ENCODE measurements at places on chromosomes 5 and 9. TPM values are rescaled to one million over a fixed set of nuclear protein-coding genes. Genes with fewer than 3 reads are reported as not detected.

NUP214 gene
- total RNA-seq: 64.2 TPM

DNA sequence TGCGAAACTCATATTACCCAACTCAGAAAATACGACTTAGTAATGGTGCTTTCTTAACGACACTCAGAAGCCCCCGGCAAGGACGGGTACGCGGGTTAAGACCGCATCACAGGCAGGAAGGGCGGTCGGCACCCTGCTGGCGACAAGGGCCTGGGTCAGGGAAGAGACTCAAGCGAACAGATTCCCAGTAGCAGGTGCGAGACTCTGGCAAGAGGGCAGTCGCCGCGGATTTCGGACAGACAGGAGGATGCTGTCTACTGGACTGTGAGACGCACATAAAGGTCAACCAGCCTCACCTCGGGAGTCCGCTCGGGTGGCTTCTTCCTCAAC, 398 bp downstream of the RAPGEF6 start:
- H3K36me3 ChIP-seq: no peaks in the 10 kb centered on the region
- H3K4me3 ChIP-seq: peak overlapping the region; percentile 64
- DNase-seq: peak; percentile 59
- peak overlapping the region; percentile 97 for H3K27ac ChIP-seq
- no peaks in the 10 kb centered on the region for H3K27me3 ChIP-seq

DNA sequence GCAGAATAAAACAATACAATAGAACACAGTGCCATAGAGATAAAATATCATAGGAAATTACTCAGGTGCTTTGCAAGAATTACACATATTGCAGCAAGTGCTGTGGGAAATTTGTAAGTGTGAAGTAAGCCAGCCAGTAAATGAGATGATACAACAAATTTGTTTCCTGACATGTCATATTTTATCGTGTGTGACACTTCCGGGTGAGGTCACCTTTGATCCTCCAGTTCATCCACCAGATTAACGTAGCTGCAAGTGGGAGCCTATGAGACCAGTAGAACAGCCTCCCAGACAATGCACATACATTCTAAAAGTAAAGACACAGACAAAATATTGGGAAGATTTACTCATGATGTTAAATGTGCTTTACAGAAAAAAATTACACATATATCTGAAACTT, 72.2 kb downstream of the PRDM9 start:
- no peak overlapping the region for H3K27ac ChIP-seq
- H3K27me3 ChIP-seq: no peaks in the 10 kb centered on the region
- DNase-seq: no peak

FGF10 gene
- total RNA-seq: not detected

- H3K36me3 ChIP-seq: no peaks in the 10 kb centered on the region
- no peaks in the 10 kb centered on the region for H3K4me1 ChIP-seq
- no peak for DNase-seq
These were observed 138.0 kb downstream of the TMEM232 start for GRCh38 chr5:110588286-110588980.

- no peaks in the 10 kb centered on the region for H3K4me1 ChIP-seq
- no peaks in the 10 kb centered on the region for H3K27me3 ChIP-seq
- DNase-seq: no peak
- H3K36me3 ChIP-seq: peaks cover 18% of the 10 kb centered on the region
These were observed 48.3 kb upstream of the PTGS1 start for GRCh38 chr9:122322553-122322952.

- DNase-seq: peak; percentile 75
- no peaks in the 10 kb centered on the region for H3K4me1 ChIP-seq
- H3K4me3 ChIP-seq: no peak overlapping the region
- H3K27me3 ChIP-seq: peaks cover 9% of the 10 kb centered on the region
These were observed 8.3 kb upstream of the ENC1 start for GRCh38 chr5:74648835-74649293.

IFNA2 gene
- total RNA-seq: not detected

C1QTNF3 gene
- total RNA-seq: 1.6 TPM

OLFM1 gene
- 278 TPM for total RNA-seq

- peak; percentile 13 for DNase-seq
- no peak overlapping the region for H3K27ac ChIP-seq
- peaks cover 62% of the 10 kb centered on the region for H3K36me3 ChIP-seq
- H3K27me3 ChIP-seq: no peaks in the 10 kb centered on the region
- H3K4me3 ChIP-seq: no peak overlapping the region
- H3K4me1 ChIP-seq: peaks cover 10% of the 10 kb centered on the region
These were observed 26.1 kb downstream of the CHD1 start for GRCh38 chr5:98902733-98903132.

Measured in A673 (cell line).